ENCODE measurements at places on chromosomes 1 and 21. TPM values are rescaled to one million over a fixed set of nuclear protein-coding genes. Genes with fewer than 3 reads are reported as not detected.

- DNase-seq, result no peak
Observed at GRCh38 chr1:30023339-30024022, 699.9 kb downstream of the MATN1 start.

DNA sequence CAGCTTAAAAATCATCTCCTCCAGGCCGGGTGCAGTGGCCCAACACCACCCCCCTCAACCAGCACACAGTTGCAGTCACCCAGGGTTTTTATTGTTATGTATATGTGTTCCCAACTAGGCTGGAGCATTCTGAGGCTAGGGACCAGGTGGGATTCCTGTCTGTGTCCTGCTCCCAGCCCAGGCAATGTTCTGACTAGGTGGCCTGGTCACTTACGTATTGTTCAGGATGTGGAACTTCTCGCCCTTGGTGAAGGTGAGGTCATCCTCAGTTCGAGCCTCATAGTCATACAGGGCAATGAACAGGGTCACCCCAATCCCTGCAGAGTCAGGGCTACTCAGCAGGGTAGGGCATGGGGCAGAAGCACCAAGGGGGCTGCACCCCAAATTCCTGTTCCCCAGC is 12.2 kb downstream of the FGR start:
- no peak for DNase-seq

Gene KANK4
- not detected for total RNA-seq

Gene NBPF6
- total RNA-seq, result not detected

DNA sequence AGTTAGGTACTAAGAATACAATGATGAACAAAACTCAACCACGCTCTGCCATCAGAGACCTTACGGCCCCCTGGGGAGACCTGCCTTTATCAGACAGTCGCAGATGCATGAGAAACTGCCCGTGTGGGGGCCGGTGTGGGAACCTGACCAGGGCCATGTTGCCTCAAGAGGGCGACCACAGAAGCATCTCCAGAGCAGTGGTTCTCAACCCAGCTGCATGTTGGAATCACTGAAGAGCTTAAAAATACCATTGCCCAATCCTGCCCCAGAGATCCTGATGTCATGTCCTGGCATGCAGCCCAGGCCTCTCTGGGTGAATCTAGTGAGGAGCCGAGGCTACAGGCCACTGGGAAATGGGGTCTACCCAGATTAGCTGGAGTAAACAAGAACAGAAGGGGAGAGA is 108.7 kb downstream of the PRDM2 start:
- DNase-seq, result no peak

GRCh38 chr21:28833609-28834008 is 159.1 kb downstream of the LTN1 start:
- DNase-seq, result no peak

GRCh38 chr1:154463512-154463990 is 38.5 kb upstream of the TDRD10 start:
- DNase-seq, result no peak

GRCh38 chr21:46325073-46325912 is 1.3 kb downstream of the PCNT start:
- DNase-seq, result no peak

Gene LIN28A
- total RNA-seq, result not detected

Gene HAO2
- total RNA-seq, result not detected

DNA sequence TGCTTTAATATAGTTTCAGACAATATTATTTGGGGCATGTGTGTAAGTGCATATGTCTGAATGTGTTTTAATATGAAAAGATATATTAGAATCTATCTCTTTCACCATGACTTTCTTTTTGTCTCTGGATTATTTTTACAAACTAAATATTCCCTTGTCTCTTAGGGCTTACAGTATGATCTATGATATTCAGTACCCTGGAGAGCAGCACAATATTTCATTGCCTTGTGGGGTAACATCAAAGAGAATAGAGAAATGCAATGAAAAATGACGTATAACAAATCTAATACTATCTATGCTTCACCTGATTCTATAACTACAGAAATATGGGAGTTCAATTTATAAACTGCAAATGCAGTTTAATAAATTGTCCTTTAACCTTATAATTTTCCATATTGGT is 2084.5 kb downstream of the MRPL39 start:
- no peak for DNase-seq

GRCh38 chr21:46144464-46145070 is 10.8 kb downstream of the FTCD start:
- no peak for DNase-seq

- DNase-seq, result no peak
Observed at GRCh38 chr1:5915587-5916571, 76.3 kb downstream of the NPHP4 start.

- no peak for DNase-seq
Observed at GRCh38 chr1:149848340-149849110, 50.8 kb upstream of the BOLA1 start.

DNA sequence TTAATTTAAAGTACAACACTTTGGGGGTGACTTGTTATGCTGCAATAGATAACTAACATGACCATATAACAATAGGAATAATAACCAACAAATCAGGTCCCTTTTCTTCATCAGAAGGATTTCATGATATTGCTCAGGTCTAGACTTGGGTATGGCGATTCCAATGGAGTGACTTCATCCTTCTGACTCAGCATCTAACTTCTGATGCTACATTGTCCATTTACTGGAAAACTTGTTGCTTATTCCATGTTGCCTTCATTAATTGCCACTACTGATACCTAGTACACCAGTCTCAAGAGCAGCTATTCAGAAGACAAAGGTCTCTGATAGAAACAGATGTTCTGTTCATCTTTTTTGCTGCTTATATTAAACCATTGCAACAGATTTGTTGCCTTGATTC is 324.3 kb downstream of the TGFB2 start:
- DNase-seq, result no peak

Gene CATSPERE
- 0.46 TPM for total RNA-seq

DNA sequence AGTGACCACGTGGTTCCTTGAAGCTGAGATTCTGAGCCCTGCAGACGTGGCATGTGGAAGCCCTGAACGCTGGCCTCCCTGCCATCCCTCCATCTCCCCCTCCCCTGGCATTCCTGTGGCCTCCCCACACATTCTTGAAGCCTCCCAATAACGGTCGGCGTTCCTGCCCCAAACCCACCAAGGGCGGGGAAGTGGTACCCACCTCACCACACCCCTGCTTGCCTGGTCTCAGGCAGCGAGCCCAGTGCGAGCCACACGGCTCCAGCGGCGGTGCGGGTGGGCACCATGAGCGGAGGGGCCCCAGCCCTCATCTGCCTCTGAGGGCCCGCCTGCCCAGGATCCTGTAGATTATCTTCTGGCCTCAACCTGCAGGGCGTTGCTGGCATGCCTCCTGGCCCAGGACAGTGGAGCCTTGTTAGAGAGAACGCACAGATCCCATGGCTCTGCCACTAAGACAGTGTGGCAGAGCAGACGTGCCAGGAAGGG is 20.6 kb upstream of the PRELP start:
- no peak for DNase-seq

Gene KIF21B
- total RNA-seq, result 2.9 TPM

DNA sequence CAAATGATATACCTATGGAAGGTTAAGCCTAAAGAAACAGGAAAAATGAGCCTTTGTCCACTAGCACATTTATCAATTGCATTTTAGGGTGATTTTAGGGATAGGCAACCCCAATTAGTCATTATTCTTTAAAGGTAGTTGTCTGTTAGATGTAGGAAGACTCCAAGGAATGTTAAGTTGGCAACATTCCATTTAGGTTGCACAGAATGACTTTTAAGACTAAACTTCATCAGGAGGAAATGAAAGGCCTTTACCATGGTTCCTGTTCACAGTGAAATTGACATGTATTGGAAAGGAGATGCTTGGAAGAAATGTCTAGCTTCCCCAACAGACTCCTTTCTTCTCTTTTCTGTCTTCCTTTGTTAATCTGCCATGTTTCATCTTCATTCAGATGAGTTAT is 1.6 kb upstream of the APOBEC4 start:
- DNase-seq, result no peak

DNA sequence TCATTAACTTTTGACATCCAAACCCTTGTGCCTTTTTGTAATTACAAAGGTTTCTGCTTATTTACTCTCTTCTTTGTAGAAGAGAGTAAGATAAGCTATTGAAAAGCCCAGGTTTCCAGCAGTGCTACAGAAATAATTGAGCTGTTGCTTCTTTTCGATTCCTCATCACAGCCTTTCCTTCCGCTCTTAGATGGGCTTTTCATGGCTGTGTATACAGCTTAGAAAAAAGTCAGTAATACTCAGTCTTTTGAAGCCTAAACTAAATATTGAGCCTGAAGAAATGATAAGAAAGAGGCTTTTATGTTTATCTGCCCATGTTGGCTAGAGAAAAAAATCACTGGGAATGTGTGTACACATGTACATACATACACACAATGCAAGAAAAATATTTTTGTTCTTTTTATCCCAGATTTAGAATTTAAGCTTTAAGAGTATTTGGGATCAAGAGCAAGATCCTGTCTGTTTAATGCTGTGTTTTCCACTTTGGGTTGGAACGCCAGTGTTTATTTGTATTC is 172.4 kb downstream of the VPS13D start:
- DNase-seq, result no peak

DNA sequence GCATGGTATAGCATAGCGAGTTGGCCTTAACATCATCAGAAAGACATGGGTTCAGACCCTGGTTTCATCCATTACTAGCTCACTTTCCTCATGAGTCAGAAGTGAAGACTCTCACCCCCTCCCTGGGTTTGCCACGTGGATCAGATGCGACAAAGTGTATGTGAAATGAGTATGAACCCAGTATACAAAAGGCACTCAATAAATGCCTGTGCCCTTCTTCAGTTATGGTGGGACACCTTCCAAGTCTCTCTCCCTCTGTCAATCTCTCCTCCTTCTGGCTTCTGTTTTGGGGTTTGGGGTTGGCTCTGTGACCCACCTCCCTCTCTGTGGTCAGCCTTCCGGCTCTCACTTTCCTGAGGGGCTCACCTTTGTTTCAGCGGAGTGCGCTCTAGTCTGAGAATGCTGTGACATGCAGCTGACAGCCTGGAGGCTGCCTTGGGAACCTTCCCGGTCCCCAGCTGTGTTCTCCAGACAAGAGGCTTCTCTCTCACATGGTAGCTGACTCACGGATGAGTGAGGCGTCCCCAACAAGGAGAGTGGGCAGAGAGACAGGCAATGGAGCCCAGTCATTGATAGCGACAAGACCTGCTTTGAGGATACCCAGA is 155.0 kb upstream of the EDN2 start:
- no peak for DNase-seq

Gene CFHR3
- total RNA-seq, result not detected

Gene UBQLN4
- 16.2 TPM for total RNA-seq

Gene ABCD3
- 30.5 TPM for total RNA-seq

Gene SHISAL2A
- total RNA-seq, result not detected

DNA sequence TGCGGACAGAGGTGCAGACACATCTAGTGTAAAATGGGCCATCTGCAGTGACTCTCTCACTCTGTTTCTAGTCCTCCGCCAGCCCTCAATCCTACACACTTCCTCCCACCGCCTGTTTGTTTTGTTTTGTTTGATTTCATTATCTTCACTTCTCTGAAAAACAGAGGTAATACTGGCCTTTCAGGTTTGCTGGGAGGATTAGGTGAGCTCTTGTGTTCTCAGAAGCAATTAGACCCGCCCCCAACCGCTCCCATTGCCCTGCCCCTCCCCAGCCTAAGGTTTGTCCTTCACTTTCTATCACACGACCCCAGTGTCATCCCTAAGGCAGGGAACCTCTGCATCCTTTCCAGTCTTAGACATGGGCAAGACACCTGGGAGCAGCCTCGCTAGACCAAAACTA is 43.2 kb upstream of the TACSTD2 start:
- no peak for DNase-seq

Gene CLSTN1
- total RNA-seq, result 79.8 TPM

Gene CENPF
- total RNA-seq, result 68.2 TPM

Gene MAN1C1
- total RNA-seq, result 0.79 TPM

DNA sequence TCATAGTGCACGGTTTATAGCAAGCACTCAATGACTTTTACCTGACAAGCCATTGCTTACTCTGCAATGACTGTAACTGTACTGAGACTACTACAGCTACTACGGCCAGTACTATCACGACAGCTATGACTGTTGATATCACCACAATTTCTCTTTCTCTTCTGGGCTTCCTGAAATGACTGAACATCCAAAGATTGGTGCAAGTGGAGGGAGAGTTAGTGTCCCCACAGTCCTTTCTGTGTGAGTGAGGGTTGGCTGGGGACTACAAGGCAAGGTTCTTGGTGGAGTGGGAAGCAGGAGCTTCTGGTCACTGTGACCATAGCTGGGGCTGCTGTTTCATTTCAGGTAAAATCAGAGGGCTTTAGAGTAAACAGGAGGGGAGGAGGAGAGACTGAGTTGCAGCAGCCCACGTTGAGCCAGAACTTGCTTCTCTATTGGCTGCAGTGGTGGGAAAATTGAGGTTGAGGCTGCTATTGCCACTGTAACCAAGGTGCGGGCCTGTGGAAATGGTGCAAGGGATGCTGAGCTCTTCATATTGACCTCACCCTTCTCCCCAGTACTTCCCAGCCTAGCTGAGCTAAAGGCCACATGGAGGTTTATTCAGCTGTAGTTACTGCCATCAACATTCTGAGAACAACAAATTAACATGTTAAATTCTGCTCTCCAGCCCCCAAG is 14.1 kb upstream of the IL10 start:
- DNase-seq, result no peak

Measured in pulmonary artery endothelial cell (primary cell).